ENCODE measurements at places on chromosomes 7 and 10.

- DNase-seq, result no peak
Observed at GRCh38 chr10:61410353-61411070, 42.7 kb downstream of the TMEM26 start.

GRCh38 chr10:80158598-80159127 is 26.1 kb downstream of the PLAC9 start:
- DNase-seq, result no peak

DNA sequence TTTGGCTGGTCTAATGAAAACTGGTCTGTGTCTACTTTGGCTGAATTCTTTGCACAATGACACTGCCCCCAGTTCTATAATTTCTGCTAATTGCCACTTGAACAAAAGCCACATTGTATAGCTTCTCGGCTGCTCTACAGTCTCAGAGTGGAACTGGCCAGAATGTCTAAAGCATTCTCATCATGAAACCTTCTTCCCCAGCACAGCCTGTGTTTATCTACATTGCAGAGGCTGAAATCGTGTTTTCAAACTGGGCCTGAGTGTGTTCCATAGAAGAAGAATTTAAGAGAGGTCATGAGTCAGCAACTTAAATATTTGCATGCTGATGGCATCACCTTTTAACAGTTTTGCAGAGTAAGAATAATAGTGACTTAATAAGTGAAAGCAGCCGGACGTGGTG is 177.2 kb downstream of the BUB3 start:
- no peak for DNase-seq

- no peak for DNase-seq
Observed at GRCh38 chr7:44403176-44403759, 77.9 kb upstream of the CAMK2B start.

DNA sequence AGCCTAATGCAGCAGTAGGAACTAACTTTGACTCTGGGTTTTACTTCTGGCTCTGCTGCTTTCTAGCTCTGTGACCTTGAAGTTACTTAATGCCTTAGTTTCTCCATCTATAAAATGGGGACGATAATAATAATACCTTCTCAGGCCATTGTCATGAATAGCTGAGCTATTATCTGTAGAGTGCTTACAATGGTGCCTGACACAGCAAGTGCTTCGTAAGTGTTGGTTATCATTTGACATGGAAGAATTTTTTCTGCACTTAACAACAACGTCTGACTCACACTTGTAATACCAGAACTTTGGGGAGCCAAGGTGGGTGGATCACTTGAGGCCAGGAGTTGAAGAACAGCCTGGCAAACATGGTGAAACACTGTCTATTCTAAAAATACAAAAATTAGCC is 140.5 kb downstream of the ARL4A start:
- DNase-seq, result no peak

DNA sequence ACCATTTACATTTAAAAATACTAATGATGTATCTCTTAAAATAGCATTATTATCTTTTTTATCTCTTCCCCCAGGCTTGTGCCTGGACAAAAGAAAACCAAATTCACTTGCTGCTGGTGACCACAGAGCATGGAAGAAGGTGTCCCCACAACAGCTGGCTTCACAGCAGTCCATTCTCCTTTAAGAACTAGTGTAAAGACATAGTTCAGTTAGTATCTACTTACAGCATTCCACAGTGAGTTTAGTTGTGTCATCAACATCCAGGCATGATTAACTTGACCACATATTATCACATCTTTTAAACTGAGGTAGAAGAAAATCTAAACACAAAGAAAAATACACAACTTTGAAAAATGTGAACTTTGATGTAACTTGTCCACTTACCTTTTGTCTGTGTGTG is 55.0 kb downstream of the LRRC17 start:
- DNase-seq, result no peak

DNA sequence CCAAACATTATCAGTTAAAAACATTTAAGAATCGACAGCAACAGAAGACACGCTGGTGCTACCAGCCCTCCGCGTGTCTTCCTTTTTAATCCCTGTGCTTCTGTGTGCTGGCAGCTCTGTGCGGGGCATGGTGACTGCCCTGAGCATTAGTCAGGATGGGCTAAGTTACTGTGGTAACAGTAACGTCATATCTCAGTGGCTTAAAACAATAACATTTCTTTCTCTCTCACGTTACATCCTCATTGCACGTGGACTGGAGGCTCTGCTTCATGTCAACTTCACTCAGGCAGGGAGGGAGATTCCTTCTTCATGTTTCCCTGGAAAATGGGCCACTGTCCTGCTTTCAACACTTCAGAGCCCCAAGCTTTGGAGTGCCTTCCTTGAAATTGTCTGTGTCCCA is 378.5 kb downstream of the CCSER2 start:
- no peak for DNase-seq

GRCh38 chr7:94394109-94394436 is 622 bp upstream of the COL1A2 start:
- DNase-seq, result no peak

GRCh38 chr7:155422151-155422550 is 35.8 kb upstream of the EN2 start:
- no peak for DNase-seq

- DNase-seq, result no peak
Observed at GRCh38 chr10:59177836-59178235, 1.4 kb downstream of the PHYHIPL start.

GRCh38 chr10:128723631-128724205 is 597.5 kb upstream of the MKI67 start:
- no peak for DNase-seq

GRCh38 chr10:124158592-124158991 is 65.2 kb upstream of the CHST15 start:
- no peak for DNase-seq

GRCh38 chr10:48456361-48456804 is 148.5 kb downstream of the ARHGAP22 start:
- no peak for DNase-seq

DNA sequence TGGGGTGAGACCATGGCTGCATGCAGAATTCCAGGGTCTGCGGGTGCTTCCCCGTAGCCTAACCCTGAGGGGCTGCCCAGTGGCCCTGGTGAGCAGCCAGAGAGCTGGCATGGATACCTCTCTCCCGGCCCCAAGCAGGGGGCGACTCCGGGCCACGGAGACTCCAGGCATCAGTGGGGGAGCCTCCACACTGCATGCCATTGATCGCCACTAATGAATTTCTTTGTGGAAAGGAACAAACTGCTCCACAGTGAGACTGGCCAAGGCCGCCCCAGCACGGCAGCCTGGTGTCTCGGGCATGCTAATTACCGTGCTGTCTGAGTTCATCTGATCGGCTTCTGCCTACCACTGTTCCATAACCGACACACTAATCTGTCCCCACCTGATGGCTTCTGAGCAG is 184.4 kb downstream of the GRID1 start:
- DNase-seq, result no peak

DNA sequence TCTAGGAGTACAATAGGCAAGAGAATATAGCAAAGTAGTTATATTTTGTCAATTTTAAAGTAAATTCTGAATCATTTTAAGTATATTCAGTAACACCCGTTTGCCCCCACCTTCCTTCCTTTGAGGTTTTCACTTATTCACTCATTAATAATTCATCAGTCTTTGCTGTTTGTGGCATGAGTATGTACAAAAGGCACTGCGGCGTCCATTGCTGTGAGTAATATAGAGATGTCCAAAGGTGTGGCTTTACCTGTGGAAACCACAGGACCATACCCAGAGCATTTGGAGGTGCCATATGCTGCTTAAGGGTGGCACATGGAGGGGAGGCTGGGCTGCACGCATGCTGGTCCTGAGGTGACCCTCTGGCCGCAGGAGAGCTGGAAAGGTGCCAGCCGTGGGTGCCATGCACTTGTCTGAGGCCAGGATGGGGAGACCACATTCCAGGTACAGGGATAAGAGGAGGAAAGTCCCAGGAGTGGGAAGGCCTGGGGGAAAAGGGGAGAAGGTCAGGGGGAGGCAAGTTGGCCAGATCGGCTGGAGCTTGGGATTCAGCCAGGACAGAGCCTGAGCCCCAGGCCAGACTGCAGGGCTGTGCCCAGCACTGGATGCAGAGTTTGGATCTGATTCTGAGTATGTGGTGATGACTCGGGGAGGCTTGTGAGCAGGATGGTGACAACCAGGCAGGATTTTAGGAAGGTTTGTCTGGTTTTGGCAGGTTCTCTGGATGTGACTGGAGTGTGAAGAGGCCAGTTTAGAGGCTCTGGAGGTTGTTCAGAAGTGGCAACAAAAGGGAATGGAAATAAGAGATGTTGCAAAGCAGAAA is 223.4 kb downstream of the MGMT start:
- no peak for DNase-seq

GRCh38 chr10:130795819-130796218 is 515.7 kb downstream of the TCERG1L start:
- DNase-seq, result no peak

DNA sequence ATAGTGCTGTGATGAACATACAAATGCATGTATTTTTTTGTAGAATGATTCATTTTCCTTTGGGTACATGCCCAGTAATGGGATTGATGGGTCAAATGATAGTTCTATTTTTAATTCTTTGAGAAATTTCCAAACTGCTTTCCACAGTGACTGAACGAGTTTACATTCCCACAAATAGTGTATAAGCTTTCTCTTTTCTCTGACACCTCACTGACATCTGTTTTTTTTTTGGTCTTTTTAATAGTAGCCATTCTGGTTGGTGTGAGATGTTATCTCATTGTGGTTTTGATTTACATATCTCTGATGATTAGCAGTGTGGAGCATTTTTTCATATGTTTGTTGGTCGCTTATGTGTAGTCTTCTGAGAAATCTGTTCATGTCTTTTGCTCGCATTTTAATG is 195.0 kb upstream of the AGK start:
- DNase-seq, result no peak

DNA sequence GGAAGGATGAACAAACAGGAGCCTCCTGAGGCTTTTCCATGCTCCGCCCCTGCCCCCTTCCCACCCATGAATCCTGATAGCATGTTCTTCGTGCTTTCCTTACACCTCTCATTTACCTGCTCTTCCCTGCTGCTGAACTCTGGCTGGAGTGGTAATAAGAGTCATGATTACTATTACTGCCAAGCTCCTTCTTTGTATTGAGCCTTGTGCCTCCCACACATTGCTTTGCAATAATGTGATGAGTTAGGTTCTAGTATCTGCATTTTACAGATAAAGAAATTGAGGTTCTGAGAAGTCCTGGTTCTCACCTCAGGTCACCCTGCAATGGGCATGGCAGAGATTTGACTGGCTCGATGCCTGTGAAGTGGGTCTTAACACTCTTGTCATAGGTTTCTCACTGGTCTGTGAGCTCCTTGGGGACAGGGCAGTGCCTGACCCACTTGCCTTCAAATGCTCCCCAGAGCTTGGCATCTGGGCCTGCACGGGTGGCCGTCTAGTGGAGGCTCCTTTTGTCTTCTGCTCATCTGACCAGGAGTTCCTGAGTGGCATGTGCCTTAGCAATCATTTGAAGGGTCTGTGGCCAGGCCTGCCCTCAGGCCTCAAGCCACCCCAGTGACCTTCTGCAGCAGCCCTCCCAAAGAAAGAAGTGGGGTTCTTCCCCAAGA is 309.2 kb upstream of the ZMIZ1 start:
- no peak for DNase-seq

DNA sequence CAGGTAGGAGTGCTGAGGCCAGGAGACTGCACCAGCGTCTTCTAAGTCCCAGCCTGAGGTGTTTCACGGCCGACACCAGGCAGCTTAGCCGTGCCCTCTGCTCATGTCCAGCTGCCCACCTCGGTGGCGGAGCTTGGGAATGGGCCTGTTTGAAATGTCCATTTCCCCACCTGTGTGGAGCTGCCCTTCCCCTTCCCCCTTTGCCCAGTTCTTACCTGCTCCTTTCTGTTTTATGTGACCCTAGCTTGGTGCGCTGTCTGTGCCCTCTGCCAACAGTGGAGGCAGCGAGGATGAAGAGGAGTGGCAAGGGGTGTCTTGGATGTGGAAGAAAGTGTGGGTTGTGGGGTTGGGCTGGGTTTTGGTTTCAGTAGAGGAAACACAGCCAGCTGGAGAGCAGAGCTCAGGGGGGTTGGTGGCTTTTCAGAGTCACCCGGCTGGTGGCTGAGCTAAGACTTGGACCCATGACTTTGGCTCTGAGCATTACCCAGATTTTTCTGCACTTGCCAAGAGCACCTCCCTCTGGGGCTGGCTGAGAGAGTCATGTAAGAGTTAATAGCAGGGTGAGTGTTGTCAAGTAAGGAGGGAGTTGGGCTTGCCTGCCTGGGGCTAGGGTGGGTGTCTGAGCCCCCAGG is 37.4 kb downstream of the GBX1 start:
- no peak for DNase-seq

GRCh38 chr10:90834326-90834725 is 23.5 kb downstream of the HTR7 start:
- no peak for DNase-seq

- no peak for DNase-seq
Observed at GRCh38 chr7:101549734-101550133, 79.4 kb downstream of the MYL10 start.

- DNase-seq, result no peak
Observed at GRCh38 chr10:125828311-125828710, 5.0 kb downstream of the BCCIP start.

- no peak for DNase-seq
Observed at GRCh38 chr7:149883452-149883861, 9.7 kb downstream of the ATP6V0E2 start.

- DNase-seq, result no peak
Observed at GRCh38 chr10:60646966-60647796, 131.1 kb upstream of the CDK1 start.
